ENCODE measurements at places on chromosomes 1 and 21. TPM values are rescaled to one million over a fixed set of nuclear protein-coding genes. Genes with fewer than 3 reads are reported as not detected.
A peak's percentile ranks its signal among the peaks of the same experiment; 100 is the strongest.

GRCh38 chr1:9013819-9014218, 12.4 kb downstream of the SLC2A7 start:
- no peak overlapping the region for H3K4me3 ChIP-seq
- no peaks in the 10 kb centered on the region for H3K36me3 ChIP-seq
- H3K27me3 ChIP-seq, result no peaks in the 10 kb centered on the region
- DNase-seq, result no peak
- H3K27ac ChIP-seq, result no peak overlapping the region

DNA sequence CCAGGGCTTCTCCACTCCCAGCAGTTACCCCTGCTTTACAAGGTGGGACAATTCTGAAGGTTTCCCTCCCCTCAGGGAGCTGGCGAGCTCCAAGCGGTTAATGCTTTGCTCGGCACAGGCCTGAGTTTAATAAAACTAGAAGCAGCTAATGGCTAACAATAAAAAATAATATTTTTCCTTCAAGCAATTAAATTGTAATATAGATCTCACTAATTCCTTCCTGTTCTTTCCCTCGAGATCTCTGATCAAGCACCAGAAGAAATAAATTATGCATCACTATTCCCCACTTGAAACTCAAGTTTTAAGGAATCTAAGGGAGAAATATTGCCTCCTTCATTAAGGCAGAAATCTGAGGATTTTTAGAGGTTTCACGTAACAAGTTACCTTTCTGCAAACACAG, 42.9 kb downstream of the GLIS1 start:
- H3K27ac ChIP-seq, result no peak overlapping the region
- no peaks in the 10 kb centered on the region for H3K36me3 ChIP-seq
- H3K4me1 ChIP-seq, result no peaks in the 10 kb centered on the region
- DNase-seq, result no peak
- peaks cover 14% of the 10 kb centered on the region for H3K27me3 ChIP-seq
- no peak overlapping the region for H3K4me3 ChIP-seq

DNA sequence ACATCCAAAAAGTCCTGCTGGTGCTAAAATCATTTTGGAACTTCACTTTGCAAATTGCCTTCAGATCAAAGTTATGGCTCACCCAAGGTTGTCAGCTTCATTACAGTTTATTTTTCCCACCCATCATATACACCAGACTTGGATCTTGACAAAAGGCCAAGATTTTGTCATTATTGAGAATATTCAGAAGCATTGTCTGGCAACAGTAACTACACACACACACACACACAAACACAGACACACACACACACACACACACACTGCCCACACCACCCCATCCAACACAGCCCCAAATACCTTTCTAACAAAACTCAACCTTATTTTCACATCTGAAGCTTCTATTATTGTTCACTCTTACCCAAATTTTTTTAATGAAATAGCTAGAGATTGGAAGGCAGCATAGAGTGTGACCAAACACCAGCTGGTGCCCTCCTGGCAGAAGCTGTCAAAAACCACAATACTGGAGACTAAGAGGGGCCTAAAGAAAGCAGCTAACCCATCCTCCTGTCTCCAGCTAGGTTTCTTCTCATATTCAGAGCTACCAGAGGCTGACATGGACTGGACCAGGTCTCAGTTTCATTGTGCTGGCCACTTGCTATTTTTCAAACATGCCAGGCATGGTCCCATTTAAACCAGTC, 139.1 kb upstream of the ZC3H11B start:
- no peak overlapping the region for H3K4me3 ChIP-seq
- H3K27ac ChIP-seq, result no peak overlapping the region
- H3K27me3 ChIP-seq, result no peaks in the 10 kb centered on the region
- no peak for DNase-seq

DNA sequence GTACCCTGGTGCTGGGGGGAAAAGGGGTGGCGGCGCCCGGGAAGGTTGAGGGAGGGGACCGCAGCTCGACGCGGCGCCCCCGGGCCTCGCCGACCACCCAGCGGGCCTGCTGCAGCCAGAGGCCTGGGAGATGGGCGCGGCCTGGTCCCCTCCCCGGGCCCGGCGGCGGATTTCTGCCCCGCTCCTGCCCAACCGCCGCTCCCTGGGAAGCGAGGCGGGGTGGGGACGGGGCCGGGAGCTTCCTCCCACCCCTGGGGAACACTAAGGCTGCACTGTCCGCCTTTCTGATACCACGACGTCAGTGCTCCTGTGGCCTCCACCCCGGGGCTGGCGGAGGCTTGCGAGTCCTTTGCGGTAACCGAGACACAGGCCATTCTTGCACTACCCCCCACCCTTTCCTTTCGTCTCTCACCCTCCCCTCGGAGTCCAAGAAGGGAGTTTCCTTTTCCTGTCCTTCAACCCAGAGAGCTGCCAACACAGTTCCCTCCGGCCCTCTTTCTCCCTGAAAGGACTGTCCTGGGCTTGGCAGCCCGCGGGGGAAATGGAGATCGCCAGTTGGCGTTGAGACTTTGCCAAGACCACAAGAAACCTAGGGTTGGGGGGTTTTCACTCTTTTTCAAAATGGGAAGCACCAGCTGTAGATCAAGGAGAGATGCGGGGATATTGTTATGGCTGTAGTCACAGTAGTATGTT, 742 bp downstream of the SH3GLB1 start:
- peaks cover 11% of the 10 kb centered on the region for H3K4me1 ChIP-seq
- H3K27ac ChIP-seq, result peak overlapping the region; percentile 99
- no peaks in the 10 kb centered on the region for H3K36me3 ChIP-seq
- H3K4me3 ChIP-seq, result peak overlapping the region; percentile 77
- H3K27me3 ChIP-seq, result no peaks in the 10 kb centered on the region
- peak; percentile 67 for DNase-seq

DNA sequence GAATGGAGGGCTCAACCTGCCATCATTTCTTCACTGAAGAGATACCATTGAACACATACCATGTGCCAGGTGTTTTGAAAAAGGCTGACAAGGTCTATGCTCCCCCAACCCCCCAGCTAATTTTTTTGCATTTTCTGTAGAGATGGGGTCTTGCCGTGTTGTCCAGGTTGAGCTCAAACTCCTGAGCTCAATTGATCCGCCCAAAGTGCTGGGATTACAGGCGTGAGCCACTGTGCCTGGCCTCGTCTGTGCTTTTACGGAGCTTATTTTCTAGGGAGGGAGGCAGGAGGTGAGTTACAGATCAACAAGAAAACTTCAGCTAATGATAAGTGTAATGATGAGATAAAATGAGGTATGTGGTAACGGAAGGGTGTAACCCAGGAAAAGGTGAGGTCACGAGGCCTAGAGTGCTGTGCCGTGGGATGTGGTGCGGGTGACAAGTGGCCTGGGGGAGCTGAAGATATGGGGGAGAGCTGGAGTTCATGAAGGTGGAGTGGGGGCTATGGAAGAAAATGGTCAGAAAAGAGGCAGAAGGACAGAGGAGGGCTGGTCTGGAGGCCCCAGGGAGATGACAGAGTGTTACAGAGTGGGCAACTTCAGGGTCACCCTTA, 28.2 kb downstream of the FAAH start:
- H3K4me1 ChIP-seq, result no peaks in the 10 kb centered on the region
- no peak for DNase-seq
- H3K36me3 ChIP-seq, result no peaks in the 10 kb centered on the region
- H3K4me3 ChIP-seq, result no peak overlapping the region
- H3K27ac ChIP-seq, result no peak overlapping the region
- peaks cover 43% of the 10 kb centered on the region for H3K27me3 ChIP-seq

DNA sequence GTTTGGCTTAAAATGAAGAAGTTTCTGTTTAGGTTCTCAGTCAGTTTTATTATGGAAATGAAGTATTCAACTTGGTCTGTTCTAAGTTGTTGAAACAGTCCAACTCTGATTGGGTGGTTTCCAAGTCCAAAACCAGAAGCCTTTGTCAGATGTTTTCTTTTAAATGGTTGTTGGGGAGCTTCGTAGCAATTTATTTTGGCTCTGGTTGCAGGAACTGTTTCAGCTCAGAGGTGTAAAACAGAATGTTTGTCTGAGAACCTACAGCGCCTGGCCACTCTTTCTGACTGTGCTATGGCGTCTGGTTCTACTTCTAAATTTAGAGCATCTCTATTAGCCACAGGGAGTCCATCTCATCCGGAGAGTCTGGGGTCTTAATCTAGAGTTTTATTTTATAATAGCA, 582.6 kb upstream of the TMPRSS15 start:
- H3K36me3 ChIP-seq, result no peaks in the 10 kb centered on the region
- no peak overlapping the region for H3K4me3 ChIP-seq
- H3K4me1 ChIP-seq, result no peaks in the 10 kb centered on the region
- no peak for DNase-seq
- no peak overlapping the region for H3K27ac ChIP-seq
- H3K27me3 ChIP-seq, result no peaks in the 10 kb centered on the region

- no peaks in the 10 kb centered on the region for H3K4me1 ChIP-seq
- no peak for DNase-seq
- H3K4me3 ChIP-seq, result no peak overlapping the region
- H3K27ac ChIP-seq, result no peak overlapping the region
- H3K27me3 ChIP-seq, result no peaks in the 10 kb centered on the region
- H3K36me3 ChIP-seq, result no peaks in the 10 kb centered on the region
These were observed 132.4 kb downstream of the DSCAM start for GRCh38 chr21:40714536-40714935.

GRCh38 chr1:163069142-163069541, at the start of gene RGS4:
Gene RGS4, plus strand, starts transcription at chr1:163069361. Its CDS starts 124 bp downstream, at chr1:163069485.
- H3K4me3 ChIP-seq, result no peak within 1 kb of the TSS
- no peak within 1 kb of the TSS for H3K27ac ChIP-seq
- no peaks in the 10 kb centered on the region for H3K36me3 ChIP-seq
- DNase-seq, result peak; percentile 83
- H3K4me1 ChIP-seq, result peaks cover 4% of the 10 kb centered on the region

- H3K4me1 ChIP-seq, result no peaks in the 10 kb centered on the region
- no peak overlapping the region for H3K27ac ChIP-seq
- H3K4me3 ChIP-seq, result no peak overlapping the region
- DNase-seq, result no peak
- H3K36me3 ChIP-seq, result no peaks in the 10 kb centered on the region
- H3K27me3 ChIP-seq, result no peaks in the 10 kb centered on the region
These were observed 82.0 kb downstream of the UCHL5 start for GRCh38 chr1:192977089-192977706.

GRCh38 chr1:160576390-160576789, 2.9 kb downstream of the CD84 start:
- no peak for DNase-seq
- peak overlapping the region; percentile 31 for H3K4me3 ChIP-seq
- H3K27me3 ChIP-seq, result no peaks in the 10 kb centered on the region
- peak overlapping the region; percentile 90 for H3K27ac ChIP-seq
- H3K36me3 ChIP-seq, result no peaks in the 10 kb centered on the region

GRCh38 chr1:234639961-234640360, 30.0 kb upstream of the IRF2BP2 start:
- no peak overlapping the region for H3K27ac ChIP-seq
- no peak overlapping the region for H3K4me3 ChIP-seq
- H3K4me1 ChIP-seq, result no peaks in the 10 kb centered on the region

DNA sequence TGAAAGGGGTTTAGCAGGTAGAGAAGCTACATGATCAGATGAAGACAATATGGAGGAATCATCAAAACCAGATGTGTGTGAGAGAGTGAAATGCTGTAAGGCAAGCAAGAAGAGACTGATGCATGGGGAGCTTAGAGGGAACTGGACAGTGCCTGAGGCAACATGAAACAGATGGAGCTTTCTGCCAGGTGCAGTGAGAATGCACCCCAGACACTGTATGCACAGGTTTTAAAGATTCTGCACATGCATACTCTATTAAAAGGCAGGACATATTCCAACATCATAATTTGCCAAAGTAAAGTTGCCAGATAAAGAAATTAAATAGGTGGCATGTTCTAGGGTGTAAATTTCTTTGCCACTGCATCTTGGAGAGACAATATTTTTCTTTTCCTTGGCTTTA, 200.1 kb downstream of the AMY1C start:
- DNase-seq, result no peak
- H3K36me3 ChIP-seq, result no peaks in the 10 kb centered on the region
- H3K4me3 ChIP-seq, result no peak overlapping the region
- no peaks in the 10 kb centered on the region for H3K4me1 ChIP-seq
- H3K27me3 ChIP-seq, result no peaks in the 10 kb centered on the region

DNA sequence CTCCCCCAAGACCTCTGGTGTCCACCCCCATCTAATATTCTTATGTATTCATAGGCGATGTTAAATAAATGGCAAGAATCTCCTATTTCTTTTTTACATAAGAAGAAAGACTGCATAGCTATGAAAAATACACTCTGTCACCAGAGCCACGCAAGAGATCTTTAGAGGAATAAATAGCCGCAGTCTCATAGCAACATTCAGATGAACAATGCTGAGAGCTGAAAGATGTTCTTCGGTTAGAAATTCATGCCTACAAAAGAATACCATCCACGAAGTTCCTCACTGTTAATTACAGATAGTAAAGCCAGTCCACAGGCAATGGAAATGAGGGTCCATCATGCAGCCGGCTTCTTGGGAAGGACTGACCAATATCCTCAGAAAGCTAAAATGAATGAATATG, 76.0 kb upstream of the SOD1 start:
- H3K4me1 ChIP-seq, result no peaks in the 10 kb centered on the region
- H3K27me3 ChIP-seq, result no peaks in the 10 kb centered on the region
- H3K27ac ChIP-seq, result no peak overlapping the region
- H3K36me3 ChIP-seq, result no peaks in the 10 kb centered on the region

Gene SPTA1
- total RNA-seq, result 0.45 TPM

Gene LRRIQ3
- total RNA-seq, result 1.0 TPM

Gene FAM72B
- 1.1 TPM for total RNA-seq

Gene BTBD19
- 19.7 TPM for total RNA-seq

Gene C1QTNF12
- 1.2 TPM for total RNA-seq

Gene WNT9A
- total RNA-seq, result 8.5 TPM
